ENCODE measurements at places on chromosomes 2 and 18.
A peak's percentile ranks its signal among the peaks of the same experiment; 100 is the strongest.

DNA sequence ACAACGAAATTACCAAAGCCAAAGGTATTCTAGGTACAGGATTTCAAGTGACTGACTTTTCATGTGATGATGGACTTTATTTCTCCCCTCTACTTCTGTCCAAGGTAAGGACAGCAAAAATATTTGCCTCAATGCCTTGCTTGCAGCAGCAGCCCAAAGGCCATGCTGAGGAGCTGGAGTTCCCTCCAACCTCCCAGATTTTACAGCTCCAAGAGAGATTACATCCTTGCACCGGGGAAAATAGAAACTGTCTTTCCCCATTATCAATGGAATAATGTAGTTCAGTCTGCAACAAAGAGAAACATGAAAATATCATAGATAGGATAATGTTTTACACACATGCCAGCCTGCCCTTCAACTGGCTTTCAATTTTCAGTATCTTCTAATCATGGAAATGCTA lies 13.5 kb downstream of the HSPD1 start:
- no peak for DNase-seq

DNA sequence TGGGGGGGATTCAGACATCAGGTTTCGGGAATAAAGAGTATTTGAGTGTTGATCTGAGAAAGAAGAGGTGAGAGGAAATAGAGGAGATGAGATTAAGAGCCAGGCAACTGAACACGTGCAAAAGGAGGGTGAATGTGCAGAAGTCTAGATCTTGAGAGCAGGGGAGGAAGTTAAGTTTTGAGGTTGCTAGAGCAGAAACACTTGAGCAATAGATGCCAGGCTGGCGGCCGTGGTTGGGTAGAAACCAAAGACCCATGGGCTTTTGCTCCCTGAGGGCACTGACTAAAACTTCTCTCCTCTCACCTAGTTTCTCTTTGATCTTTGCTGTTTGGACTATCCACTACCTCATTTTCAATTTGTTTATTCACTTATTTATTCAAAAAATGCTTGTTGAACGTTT lies 116.0 kb downstream of the CDC42EP3 start:
- no peak for DNase-seq

DNA sequence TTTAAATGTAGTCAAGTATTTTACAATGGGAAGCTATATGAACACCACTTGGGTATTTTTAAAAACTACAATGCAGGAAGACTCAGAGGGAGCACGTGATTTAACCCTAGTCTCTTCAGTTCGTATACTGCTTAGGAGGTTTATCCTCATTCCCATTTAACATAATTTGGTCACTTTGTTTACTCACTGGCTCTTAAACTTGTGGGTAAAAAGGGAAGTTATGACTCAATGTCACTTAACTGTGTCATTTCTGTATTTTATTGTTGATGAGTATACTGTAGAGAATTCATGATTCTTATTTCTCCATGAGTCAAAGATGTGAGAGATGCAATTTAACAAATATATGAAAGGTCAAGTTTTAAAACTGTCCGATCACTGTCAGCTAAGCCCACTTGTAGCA lies 48.2 kb downstream of the SLC66A3 start:
- DNase-seq: no peak

DNA sequence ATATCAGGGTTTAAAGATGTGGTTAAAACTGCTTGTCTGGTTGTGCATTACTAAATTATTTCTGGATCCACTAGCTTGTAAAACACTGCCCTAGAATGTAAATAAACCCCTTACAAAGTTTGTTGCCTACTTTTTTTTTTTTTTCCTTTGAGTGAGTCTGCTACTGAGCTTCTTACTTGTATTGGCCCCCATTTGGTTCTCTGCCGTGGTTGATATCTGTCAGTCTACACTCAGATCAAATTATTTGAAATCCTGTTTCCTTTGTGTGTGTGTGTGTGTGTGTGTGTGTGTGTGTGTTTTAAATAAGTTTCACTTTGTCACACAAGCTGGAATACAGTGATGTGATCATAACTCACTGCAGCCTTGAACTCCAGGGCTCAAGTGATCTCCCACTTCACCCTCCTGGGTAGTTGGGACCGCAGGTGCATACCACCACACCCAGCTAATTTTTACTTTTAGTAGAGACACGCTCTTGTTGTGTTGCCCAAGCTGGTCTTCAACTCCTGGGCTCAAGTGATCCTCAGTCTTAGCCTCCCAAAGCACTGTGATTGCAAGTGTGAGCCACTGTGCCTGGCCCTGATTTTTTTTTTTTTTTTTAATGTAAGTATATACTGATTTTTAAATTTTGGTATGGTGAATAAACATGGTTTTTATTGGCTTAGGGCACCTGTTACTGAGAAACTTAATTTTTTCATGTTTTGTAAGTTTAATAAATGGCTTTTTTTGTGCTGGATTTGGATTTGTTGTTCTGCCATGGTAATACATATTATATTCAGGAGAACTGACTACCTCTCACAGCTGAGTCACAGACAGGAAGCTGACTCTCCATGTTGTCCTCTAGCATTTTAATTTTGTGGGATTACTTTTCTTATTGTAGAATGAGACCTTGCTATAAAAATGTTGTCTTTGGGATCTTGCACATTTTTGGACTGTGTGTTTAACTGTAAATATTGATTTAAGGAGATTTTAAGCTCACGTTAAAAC lies 48.5 kb downstream of the MAP4K4 start:
- no peak for DNase-seq

DNA sequence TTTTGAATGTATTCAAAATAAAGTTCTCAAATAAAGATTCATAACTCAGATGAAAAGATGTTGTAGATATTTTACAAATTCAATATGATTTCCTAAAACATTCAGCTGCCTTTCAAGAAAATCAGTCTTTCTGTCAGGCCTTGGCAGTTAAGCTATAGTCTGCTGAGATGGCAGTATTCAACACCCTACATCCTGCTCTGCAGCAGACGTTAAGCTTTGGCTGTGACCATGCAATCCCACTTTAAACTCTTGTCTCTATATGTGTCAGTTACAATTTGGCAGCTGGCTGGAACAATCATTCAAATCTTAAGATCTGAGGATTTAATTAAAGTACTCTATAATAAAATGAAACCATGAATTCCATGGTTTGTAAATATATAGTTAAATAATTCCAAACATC lies 567.3 kb upstream of the ZNF804A start:
- no peak for DNase-seq

DNA sequence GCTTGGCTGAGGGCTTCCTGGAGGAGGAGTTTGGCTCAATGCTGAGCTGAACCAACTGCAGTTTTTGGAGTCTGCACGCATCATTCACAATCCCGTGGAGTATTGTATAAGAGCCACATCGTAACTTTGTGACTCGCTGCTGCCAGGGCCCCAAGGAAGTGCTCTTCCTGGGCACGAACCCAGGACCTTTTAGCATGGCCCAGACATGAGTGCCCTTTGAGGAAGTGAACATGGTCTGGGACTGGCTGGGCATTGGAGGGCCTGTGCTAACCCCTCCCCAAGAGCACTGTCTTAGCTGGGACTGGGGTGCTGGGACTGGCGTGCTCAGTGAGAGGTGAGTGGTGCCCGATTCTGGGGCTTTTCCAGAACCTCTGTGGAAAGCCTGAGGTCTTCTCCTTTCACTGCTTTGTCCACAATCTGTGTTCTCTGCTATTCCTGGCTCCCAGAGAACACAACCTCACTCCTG lies 88.6 kb downstream of the LIPG start:
- no peak for DNase-seq

- DNase-seq: no peak
Measured at GRCh38 chr2:106011380-106011779, 182.7 kb downstream of the UXS1 start.

DNA sequence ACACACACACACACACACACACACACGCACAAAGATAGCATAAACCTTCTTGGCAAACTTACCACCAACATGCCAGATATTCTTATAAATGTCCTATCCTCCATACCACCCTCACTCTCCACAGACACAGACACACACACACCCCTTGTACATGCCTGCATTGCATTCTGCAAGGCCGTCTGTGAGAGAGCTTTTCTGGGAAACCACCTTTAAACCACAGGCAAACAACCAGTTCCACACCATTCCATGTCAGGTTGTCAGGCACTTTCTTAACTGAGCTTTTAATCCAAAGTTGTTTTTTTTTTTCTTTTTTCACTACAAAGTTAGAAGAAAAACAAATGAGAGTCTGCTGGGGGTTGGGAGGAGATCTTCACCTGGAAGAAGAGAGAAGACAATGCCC lies 221.1 kb downstream of the C1D start:
- DNase-seq: no peak

DNA sequence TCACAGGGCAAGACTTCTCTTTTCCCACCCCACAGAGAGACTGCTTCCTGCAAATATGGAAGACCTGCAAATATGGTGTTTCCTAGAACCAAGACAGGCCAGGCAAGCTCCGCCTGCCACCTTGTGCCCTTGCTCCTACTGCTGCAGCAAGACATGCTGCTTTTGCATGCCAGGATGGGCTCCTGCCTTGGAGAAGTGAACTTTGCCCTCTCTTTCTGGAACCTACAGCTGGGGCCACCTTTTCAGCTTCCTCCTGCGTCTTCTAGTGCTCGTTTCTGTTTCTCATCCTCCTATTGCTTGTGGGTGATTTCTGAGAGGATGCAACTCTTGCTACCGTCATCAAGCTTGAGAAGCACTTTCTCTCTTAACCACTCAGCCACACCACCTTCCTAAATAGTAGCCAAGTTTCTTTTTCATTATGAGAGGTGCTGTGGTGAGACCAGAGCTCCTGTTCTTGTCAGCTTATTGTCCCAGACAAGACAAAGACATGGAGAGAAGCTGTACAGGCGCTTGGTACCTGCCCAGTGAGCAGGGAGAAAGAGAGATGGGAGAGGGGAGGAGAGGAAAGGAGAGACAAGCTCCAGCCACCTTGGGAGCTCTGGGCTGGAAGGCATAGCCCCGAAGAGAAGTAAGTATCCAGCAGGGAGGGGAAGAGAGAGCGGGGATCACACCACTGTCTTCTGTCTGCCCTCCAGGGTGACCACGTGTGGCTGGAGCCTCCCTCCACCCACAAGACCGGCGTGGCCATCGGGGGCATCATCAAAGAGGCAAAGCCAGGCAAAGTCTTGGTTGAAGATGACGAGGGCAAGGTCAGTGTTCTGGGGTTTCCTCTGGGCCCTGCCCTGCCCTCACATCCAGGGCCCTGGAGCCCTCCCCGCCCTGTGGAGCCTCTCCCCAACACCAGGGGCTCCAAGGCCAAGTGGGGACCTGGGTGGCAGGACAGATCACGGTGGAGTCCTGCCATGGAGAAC lies 28.3 kb downstream of the MYO7B start:
- peak; percentile 25 for DNase-seq

GRCh38 chr2:43098539-43098938 lies 127.9 kb downstream of the ZFP36L2 start:
- no peak for DNase-seq

- no peak for DNase-seq
Measured at GRCh38 chr18:1438967-1439366, 534.3 kb downstream of the ADCYAP1 start.

GRCh38 chr2:12718015-12718671 lies 1.4 kb downstream of the TRIB2 start:
- DNase-seq: no peak

DNA sequence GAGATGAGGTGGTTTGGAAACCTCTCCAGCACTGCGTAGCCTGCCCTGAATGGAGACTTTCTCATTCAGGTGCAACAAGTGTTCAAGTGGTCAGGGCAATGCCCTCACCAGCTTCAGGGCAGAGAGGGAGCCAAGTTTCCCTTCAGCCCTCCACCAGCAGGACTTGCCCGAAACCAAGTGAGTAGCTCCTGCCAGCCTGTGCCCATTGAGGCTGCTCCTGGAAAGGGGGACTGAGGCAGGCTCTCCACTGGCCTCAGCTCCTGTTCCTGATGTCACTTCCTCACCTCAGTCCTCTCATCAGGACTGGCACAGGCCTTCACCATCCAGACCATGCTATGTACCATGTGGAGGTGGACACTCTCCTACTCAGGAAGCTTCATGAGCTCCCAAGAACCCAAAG lies 94.6 kb downstream of the CELF4 start:
- DNase-seq: no peak

GRCh38 chr18:3140986-3141639 lies 78.7 kb downstream of the MYOM1 start:
- DNase-seq: no peak

DNA sequence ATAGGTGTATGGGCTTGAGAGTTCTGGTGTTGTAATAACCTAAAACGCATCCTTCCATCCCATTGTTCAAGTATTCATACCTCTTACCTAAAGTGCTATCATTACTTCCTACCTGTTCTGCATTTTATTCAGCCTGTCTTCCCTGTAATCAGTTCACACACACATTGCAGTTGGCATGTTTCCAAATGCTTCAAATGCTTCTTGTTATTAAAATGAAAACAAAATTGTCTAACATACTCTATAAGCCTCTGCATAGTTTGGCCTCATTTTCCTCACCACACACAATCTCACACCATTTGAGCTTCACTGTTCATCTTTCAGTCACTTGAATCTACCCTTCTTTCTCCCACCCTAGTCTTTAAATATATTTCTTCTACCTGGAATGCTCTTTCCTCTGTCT lies 1178.2 kb upstream of the NRXN1 start:
- DNase-seq: no peak

- DNase-seq: no peak
Measured at GRCh38 chr2:187552828-187553681, 1.2 kb downstream of the TFPI start.

- no peak for DNase-seq
Measured at GRCh38 chr2:42998721-42999120, 206.3 kb upstream of the HAAO start.

GRCh38 chr2:222862909-222863544 lies 2.2 kb downstream of the ACSL3 start:
- no peak for DNase-seq

DNA sequence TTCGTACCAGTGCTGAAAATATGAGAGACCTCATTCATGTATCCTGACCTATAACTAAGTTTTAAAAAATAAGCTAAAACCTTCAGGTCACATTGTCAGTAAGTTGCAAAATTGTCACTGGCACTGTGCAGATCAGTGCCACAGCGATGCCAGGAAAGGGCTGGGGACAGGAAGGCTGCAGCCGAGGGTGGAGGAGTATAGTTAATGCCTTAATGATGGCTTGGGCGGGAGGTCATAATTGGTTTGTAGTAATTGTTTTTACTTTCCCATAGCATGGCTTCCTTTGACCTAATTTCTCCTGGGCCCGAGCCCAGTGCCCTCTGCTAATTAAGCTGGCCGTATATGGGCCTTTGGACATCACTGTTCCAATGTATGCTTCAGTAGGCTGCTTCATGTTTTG lies 47.2 kb upstream of the RAB12 start:
- no peak for DNase-seq

- DNase-seq: no peak
Measured at GRCh38 chr2:1521878-1522830, 108.9 kb downstream of the TPO start.

- DNase-seq: no peak
Measured at GRCh38 chr18:56501896-56502295, 136.5 kb downstream of the TXNL1 start.

All from mucosa of gallbladder (tissue), 1 donor.